ENCODE measurements at places on chromosomes 3 and 15. TPM values are rescaled to one million over a fixed set of nuclear protein-coding genes. Genes with fewer than 3 reads are reported as not detected.

Gene ROPN1B
- polyA plus RNA-seq, result 1.7 TPM

Gene GABRA5
- polyA plus RNA-seq, result not detected

Gene OXTR
- polyA plus RNA-seq, result 1.2 TPM

Gene EAF1
- 21.0 TPM for polyA plus RNA-seq

Gene CLRN1
- polyA plus RNA-seq, result not detected

Gene GRAMD1C
- polyA plus RNA-seq, result 3.1 TPM

Gene RBMS3
- 44.0 TPM for polyA plus RNA-seq

Gene C2CD4A
- 0.10 TPM for polyA plus RNA-seq

Gene RPS27L
- polyA plus RNA-seq, result 74.8 TPM

Gene RARRES1
- polyA plus RNA-seq, result 95.7 TPM

Gene VEPH1
- 30.4 TPM for polyA plus RNA-seq

Gene DLEC1
- 6.8 TPM for polyA plus RNA-seq

Gene NRROS
- 7.7 TPM for polyA plus RNA-seq

Gene STAC
- polyA plus RNA-seq, result 0.77 TPM

Gene SPINK8
- polyA plus RNA-seq, result not detected

Gene ARL6
- polyA plus RNA-seq, result 17.4 TPM

Gene LRRC49
- 20.1 TPM for polyA plus RNA-seq

Gene MCTP2
- polyA plus RNA-seq, result 36.5 TPM
